ENCODE measurements at places on chromosomes 4 and X.

- DNase-seq: no peak
Measured at GRCh38 chr4:156999175-156999517, 27.5 kb upstream of the PDGFC start.

GRCh38 chr4:18103876-18104605 lies 82.5 kb upstream of the LCORL start:
- DNase-seq: no peak

DNA sequence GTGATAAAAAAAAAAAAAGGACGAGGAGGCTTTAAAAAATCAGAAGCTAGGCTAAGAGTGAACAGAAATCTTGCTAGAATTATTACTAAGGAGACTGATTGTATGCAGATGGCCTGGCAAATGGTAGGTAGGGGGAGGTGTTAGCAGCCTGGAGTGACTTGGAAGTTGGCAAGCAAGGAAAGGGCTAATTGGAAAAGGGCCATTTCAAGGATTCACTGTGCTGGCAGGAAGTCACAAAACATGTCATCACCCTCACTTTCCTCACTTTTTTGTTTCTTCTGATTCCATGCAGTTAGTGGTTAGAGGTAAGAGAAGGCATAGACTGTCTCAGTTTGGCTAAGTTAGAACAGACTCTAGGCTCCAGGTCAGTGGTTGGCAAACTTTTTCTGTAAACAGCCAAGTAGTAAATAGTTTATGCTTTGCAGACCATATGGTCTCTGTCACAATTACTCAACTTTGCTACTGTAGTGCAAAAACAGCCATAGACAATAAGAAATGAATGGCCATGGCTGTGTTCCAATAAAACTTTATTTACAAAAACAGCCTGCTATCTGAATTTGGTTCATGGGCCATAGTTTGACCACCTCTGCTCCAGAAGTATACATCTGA lies 646.5 kb upstream of the ACTRT1 start:
- DNase-seq: no peak

GRCh38 chr4:137032222-137032621 lies 500.1 kb downstream of the PCDH18 start:
- no peak for DNase-seq

GRCh38 chr4:172758586-172759340 lies 409.8 kb upstream of the GALNT7 start:
- DNase-seq: no peak

DNA sequence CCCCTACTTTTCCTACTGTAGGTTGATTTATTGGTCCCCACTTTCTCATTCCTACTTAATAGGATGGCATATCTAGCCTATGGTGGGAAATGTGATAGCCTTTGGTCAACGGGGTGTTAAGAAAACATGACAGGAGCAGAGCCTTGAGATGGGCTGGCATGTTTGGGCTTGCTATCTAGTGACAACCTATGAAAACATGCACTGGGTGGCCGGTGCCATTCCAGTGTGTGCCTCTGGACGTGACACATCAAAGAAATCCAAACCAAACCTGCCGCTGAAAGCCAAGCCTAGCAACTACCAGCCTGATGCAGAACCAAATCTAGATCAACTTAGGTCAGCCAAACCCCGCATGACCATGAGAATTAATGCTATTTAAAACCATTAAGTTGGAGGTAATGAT lies 317.6 kb downstream of the DMD start:
- DNase-seq: no peak

- no peak for DNase-seq
Measured at GRCh38 chr4:119124352-119124751, 11.3 kb upstream of the MYOZ2 start.

DNA sequence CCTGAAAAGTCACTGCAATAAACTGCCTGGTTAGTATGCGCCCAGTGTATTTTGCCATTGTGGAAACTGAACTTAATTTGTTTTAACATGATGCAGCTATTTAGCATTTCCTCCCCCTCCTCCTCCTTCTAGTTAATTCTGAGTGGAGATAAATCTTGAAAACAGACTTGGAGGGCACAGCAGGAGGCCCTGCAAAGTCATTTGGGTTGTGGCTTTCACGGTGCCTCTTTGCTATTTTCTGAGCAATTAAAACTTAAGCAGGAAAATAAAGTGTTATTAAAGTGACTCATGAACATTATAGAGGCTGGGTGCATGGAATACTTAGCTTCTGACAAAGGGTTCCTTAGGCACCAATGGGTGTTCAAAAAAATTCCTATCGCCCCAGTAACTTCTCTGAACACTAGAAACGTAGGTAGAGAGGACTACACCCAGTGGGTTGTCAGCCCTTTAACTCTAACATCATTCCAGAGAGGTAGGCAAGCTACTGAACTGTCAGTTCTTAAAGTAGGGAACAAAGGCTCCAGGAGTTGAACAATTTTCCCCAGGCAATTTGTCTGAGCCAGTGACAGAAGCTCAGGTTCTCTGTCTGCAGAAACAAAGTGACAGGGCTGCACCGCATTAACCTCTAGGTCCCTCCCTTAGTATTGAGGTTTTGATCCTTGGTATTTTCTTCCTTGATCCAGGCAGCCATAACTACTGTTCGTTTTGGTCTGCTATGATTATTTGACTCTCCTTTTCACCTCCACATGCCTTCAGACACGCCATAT lies 158.3 kb upstream of the KIT start:
- no peak for DNase-seq

- DNase-seq: no peak
Measured at GRCh38 chr4:112093636-112094202, 51.5 kb upstream of the FAM241A start.

DNA sequence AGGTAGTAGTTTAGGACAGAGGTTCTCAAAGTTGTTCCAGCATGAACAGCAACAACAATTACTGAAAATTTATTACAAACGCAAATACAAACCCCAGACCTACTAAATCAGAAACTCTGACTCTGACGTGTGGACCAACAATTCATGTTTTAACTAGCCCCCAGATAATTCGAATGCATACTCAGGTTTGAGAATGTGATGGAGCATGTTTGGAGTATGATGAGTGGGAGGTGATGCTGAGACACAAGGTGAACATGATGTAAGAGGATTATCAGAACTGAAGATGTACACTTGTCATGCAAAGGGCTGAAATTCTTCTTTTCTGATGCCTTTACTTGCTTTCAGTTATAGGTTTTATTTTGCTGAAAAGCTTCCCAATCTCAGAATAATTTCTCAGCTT lies 323.0 kb downstream of the INPP4B start:
- DNase-seq: no peak

DNA sequence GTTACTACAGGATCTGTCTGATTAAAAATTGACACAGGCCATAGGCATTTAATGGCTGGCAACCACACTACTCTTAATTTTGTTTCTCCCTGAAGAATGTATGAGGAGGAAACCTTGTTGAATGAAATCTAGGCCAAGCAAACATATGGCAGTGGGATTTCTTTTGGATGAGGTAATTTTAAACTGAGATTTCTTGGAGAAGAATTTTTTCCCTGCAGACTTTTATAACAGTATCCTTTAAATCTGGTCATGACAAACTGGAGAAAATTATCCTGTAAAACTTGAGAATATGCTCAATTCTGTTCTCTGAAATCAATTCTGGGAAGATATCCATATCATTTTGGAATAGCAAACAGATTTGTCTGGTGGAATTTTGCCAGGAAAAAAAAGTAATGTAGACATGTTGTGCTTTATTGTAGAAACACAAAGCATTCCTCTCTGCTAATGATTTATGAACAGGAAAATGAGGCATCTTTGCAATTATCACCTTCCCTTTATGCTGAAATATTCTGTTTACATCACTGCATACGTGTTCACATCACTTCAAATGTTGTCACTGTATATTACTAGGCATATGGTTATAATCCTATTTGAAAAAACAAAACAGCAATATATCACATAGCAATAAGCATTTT lies 108.3 kb upstream of the ARSJ start:
- no peak for DNase-seq

- DNase-seq: no peak
Measured at GRCh38 chr4:118273642-118274041, 79.2 kb downstream of the PRSS12 start.

DNA sequence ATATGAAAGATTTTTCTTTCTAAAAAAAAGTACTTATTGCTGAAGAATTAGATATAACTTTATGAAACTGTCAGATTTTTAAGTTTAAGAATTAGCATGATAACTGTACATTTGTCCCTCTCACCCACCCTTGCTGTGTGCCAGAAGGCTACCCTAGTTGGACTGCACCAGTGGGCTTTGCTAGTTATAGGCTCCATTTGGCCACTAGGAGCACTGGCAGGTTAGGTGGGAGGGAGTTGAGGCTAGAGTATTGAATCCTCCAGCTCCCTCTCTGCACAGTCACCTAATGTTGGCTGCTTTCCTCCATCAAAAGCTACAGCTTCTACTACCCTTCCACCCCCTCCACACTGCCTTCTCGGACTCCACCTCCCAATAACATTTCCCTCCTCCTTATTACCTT lies 84.2 kb downstream of the TASL start:
- DNase-seq: no peak

- no peak for DNase-seq
Measured at GRCh38 chrX:112254896-112255295, 172.3 kb upstream of the TRPC5 start.

- DNase-seq: no peak
Measured at GRCh38 chrX:3549411-3549911, 164.0 kb downstream of the PRKX start.

DNA sequence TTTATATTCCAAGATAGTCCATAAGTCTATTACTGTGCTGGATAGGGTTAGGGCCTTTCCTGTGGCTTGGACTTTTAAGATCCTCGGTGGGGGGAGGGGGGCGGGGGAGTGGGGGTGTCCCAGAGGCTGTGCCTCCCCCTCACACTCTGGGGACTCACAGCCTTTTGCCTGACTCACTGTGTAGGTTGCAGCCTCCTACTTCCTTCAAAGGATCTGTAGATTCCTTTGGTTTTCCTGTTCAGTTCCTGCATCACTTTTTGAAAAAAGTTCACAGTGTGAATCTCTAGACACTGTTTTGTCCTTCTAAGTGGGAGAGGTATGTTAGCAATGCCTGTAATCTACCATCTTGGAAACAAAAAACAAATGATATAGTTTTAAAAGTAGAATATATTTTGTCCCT lies 999.9 kb downstream of the GLUD2 start:
- DNase-seq: no peak

- DNase-seq: no peak
Measured at GRCh38 chr4:167100120-167100519, 134.2 kb downstream of the SPOCK3 start.

- no peak for DNase-seq
Measured at GRCh38 chrX:125736008-125736729, 416.5 kb downstream of the TEX13C start.

GRCh38 chrX:98459669-98460068 lies 1576.0 kb downstream of the RPA4 start:
- DNase-seq: no peak

DNA sequence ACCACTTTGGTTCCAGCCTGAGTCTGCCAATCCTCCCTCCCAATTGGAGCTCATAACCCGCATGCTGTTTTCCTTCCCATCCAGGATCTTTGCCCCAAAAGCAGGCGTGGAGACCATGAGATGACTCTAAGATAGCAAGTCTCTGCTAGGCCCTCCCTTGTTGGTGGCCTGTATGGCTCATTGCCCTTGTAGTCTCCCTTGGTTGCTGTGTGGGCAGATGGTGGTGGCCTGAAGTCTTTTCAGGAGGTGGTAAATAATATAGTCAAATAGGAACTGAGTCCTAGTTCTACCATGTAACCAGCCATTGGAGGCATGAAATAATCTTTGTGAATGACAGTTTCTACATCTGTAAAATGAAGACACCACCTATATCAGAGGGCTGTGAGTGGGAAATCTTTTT lies 1.2 kb downstream of the ATP6AP1 start:
- no peak for DNase-seq

GRCh38 chr4:110183643-110184042 lies 14.8 kb downstream of the ELOVL6 start:
- no peak for DNase-seq

DNA sequence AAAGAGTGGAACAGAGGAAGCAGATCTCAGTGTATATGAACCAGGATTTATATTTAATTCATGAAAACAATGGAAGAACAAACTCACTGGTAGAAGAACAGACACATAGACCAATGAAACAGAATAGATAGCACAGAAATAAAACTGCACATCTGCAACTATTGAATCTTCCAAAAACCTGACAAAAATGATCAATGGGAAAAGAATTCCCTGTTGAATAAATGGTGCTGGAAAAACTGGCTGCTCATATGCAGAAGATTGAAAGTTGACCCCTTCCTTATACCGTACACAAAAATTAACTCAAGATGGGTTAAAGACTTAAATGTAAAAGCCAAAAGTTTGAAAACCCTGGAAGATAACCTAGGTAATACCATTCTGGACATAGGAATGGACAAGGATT lies 391.0 kb downstream of the MAGEB5 start:
- DNase-seq: no peak

DNA sequence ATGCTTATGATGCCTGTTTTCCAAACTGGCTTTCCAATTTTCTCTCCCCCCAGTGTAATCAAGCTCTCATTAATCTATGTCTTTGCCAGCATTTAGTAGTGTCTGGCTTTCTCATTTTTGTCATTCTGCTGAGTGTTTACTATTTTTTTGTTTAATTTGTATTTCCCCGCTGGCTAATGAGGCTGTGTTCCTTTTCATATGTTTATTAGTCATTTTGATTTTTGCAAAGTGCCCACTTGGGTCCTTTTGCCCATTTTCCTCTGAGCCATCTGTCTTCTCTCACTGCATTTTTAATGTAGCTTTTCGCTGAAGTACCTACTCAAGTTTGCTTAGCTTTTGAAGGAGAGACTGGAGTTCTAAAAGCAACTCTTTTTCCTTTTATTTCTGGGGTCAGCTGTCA lies 14.7 kb downstream of the DCK start:
- DNase-seq: no peak

DNA sequence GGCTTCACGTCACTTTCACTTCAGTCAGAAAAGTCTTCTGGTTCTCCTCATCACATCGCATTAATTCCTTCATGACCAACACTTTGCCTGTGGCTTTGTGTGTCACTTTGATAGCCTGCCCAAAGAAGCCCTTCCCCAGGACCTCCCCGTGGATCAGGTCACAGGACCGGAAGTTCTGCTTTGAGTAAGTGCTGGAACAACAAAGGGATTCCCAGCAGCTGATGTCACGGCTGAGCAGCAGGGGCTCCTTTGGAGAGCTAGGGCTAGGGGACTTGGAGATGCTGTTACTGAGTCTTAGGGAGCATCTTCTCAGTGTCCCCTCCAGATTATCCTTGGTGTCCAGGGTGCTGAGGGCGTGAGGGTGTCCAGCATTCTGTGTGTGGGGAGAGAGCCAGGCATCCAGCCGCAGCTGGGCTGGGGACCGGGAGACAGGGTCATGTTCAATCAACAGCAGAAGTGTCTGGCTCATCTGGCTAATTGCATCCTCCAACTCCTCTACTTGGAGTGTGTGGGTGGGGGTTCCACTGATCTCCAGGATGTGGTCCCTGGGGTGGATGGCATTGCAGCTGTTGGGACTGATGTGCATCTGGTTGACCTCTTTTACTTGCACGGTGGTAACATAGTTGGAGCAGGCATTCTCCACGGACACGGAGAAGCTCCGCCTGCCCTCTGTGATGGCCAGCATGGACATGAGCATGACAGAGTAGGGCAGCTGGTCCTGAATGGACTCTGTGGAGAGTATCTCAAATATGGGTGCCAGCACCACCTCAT lies 39.2 kb upstream of the ARHGAP6 start:
- DNase-seq: no peak

All from activated T-helper 1 cell treated with anti-CD3 and anti-CD28 coated beads, Interleukin-2, amount 50 U/mL, for 16 hours (primary cell).